Osteoblast (primary cell): ENCODE measurements at places on chromosomes 12 and 14. TPM values are rescaled to one million over a fixed set of nuclear protein-coding genes. Genes with fewer than 3 reads are reported as not detected.

- peak; percentile 5 for DNase-seq
Measured at GRCh38 chr12:53128780-53129569, 25.7 kb downstream of the SOAT2 start.

ARMH4 gene
- 10.9 and 14.1 TPM in 2 replicates for total RNA-seq

DNA sequence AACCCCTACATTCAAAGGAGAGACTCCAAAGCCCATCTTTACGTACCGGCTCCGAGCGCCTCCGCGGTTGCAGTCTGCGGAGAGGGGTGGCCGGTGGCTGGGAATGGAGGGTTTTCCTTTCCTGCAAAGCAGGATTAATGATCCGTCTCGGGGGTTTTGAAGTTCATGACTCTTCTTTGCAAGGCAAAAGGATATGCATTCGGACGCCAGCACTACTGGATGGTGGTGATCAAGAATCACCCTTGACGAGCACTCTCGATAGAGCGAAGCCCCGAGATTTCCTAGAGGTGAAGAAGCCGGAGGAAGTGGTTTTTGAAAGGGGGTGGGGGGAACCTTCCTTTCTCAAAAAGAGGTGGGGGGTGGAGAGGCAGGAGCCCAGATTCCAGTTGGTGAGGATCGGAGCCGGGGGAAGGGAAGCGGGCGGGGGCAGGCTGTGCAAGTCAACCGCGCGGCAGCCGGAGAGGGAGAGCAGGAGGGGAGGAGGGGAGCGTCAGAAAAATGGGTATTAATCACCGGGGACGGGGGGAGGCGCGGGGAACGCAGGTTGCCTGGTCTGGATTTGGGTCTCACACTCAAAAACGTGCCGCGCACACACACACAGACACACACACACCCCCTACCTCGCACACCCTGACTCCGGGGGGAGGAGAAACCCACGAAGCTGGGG lies at the start of gene GRIN2B:
TSS of gene GRIN2B (minus strand) at position 307 of the 667 bp plus-strand sequence. CDS start 115,394 bp downstream, outside the sequence.
- no peak for DNase-seq

CACNA2D4 gene
- total RNA-seq: 0.72 and 0.88 TPM in 2 replicates

DNA sequence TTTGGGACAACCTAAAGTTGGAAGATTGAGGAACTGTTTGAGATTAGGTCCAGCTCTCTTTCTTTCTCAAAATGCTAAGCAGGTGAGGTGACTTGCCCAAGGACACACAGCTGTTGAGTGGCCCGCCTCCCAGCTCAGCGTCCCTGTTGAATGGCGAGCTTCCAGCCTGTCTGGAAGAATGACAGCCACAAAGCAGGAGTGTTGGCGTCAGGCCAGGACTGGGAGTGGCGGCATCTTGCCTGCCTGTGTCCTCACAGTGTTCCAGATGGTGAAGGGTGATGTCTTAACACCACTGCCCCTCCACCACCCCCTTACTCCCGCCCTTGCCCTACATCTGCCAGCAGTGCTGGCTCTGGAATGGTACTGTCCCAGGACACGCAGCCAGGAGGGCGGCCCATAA lies 4.4 kb upstream of the CEBPE start:
- no peak for DNase-seq
